Activated CD4-positive, alpha-beta T cell treated with anti-CD3 and anti-CD28 coated beads for 48 hours (primary cell): ENCODE measurements at places on chromosomes 13 and 19.

- no peak for DNase-seq
These were observed 10.0 kb upstream of the GRTP1 start for GRCh38 chr13:113373811-113374485.

- no peak for DNase-seq
These were observed 6.5 kb downstream of the KCNN4 start for GRCh38 chr19:43774103-43774939.

GRCh38 chr19:39942366-39942730 lies 7.9 kb upstream of the FCGBP start:
- DNase-seq, result no peak

- DNase-seq, result no peak
These were observed 42.7 kb upstream of the GAS6 start for GRCh38 chr13:113906571-113906970.

GRCh38 chr13:20232556-20233277 lies 598 bp upstream of the GJB6 start:
- no peak for DNase-seq

- peak; percentile 83 for DNase-seq
These were observed at the start of gene MEX3D for GRCh38 chr19:1568320-1569019. Gene MEX3D (minus strand): TSS chr19:1568325. CDS start chr19:1568058, 267 bp downstream.

DNA sequence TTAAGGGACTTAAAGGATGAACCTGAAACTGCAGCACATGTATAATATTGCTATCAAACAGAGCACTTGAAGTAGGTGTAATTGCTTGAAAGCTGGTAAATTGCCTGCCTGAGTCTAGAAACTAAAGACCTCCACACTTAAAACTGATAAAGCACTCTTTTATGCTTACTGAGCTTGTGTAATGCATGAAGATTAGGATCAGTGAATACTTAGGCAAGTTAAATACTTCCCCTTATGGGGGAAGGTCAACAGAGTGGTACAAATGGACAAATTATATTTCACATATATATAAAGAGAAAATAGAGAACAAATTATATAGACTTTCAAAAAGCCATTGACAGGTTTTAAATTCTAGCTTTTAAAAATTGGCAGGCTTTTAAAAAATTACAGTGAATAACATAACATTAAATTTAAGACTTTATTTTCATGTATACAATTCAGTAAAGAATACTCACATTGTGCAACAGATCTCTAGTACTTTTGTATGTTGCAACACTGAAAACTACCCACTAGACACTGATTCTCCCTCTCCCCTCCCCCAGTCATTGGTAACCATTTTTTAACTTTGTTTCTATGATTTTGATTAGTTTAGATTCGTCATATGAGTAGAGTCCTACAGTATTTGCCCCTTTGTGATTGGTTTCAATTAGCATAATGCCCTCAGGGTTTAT lies 23.9 kb downstream of the PIBF1 start:
- no peak for DNase-seq

DNA sequence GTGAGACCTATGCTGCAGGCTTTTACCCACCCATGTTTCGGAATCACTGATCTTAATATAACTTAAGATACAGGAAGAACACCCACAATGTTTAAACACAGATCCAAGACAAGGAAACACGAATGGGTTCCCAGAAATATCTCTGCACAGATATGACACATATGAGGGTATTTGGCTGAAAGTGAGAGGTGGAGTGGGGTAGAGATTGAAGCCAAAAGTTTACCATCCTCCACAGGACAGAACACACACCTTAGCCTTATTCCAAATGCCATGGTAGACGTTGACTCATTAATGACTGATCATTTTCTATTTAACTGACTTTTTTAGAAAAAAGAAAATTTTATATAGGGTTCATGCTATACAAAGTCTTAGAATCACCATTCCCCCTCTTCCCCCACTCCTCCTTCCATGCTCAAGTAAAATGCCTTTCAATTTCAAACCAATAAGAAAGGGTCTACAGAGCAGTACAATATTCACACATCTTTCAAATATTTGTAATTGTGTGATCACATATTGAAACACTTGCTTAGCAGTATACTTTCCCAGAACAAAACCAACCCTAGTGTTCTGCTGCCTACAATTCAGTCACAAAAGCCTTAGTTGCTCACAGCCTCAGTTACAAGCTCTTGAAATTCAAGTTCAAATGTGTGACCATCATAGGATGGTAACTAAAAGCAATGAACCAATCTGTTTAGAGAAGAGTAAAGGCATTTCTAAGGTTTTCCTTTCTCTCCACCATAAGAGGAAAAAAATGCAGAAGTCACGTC lies 11.8 kb upstream of the DOCK9 start:
- DNase-seq, result no peak

DNA sequence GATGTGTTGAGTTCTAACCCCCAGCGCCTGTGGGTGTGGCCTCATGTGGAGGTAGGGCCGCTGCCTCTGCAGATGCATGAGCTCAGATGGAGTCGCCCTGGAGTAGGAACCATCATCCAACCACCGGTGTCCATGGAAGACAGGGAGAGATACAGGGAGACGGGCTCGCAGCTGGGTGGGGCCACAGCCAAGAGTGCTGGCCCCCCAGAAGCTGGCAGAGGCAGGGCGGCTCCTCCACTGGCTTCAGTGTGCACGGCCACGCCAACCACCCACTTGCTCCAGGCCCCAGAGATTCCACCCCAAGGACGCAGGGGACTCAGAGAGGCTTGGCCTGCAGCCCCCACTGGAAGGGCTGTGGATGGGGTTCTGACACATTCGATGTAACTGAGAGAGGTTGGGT lies 5.4 kb upstream of the MCF2L start:
- no peak for DNase-seq

DNA sequence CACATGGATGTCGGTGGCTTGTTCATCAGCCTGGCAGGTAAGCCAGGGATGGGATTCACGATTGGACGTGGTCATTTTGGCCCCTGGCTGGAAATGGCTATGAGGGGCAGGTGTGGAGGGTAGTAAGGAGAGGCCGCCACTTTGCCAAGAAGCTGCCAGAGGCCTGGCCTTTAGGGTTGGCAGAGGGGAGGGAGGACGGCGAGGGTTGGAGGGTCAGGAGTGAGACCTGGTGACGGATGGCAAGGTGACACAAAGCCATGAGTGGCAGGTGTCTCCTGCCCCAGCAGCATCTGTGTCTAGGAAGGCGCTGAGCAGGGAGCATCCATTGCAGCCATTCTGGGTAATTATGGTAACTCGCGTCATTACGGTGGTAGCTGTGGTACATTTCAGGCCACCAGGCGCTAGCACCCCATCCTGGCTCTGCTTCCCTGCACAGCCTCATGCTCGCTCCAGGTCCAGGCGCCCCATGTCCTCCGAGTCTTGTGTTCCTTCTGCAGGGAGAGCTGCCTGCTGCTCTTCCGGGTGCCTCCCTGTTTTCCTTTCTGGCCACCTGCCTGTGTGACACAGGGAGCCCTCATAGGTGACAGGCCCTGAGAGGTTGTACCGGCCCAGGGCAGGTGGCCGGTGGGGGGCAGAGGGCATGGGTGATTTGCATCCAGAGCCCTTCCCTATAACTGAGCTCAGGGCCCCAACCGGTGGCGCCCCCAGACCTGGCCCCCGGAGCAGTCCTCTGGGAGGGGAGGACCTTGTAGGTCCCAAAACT lies 4.2 kb downstream of the SSBP4 start:
- no peak for DNase-seq

GRCh38 chr13:71880753-71881541 lies 13.9 kb upstream of the DACH1 start:
- DNase-seq, result no peak

- DNase-seq, result no peak
These were observed 44.3 kb downstream of the ZNF146 start for GRCh38 chr19:36259211-36259610.

DNA sequence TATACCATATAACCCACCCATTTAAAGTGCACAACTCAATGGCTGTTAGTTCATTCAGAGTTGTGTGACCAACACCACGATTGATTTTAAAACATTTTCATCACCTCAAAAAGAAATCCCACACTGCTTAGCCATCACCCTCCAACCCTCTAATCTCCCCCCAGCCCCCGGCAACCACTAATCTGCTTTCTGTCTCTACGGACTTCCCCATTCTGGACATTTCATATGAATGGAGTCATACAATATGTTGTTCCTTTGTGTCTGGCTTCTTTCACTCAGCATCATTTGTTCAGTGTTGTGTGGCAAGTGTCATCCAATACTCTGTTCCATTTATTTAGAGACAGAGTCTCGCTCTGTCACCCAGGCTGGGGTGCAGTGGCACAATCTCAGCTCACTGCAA lies 4.0 kb upstream of the PNMA8B start:
- no peak for DNase-seq

GRCh38 chr19:54478677-54479266 lies 5.7 kb upstream of the CDC42EP5 start:
- peak; percentile 41 for DNase-seq

DNA sequence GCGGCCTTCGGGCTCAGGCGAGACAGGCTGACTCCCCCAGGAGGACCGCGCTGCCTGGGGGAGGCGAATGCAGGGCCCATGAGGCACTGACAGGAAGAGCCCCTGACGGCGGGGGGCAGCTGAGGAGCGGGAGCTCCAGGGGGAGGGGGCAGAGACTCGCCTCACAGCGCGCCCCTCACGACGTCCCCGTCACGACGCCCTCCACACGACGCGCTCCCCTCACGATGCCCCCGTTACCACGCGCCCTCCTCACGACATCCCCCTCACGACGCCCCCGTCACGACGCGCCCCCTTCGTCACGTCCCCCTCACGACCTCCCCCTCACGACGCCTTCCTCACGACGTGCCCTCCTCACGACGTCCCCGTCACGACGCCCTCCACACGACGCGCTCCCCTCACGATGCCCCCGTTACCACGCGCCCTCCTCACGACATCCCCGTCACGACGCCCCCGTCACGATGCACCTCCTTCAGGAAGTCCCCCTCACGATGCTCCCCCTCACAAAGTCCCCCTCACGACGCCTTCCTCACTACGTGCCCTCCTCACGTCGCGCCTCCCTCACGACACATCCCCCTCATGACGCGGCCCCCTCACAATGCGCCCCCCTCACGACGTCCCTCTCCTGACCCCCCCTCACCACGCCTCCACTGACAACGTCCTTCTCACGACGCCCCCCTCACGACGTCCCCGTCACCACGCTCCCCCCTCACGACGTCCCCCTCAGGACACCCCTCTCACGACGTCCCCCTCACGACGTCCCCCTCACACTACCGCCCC lies 99.6 kb downstream of the ING1 start:
- no peak for DNase-seq

GRCh38 chr13:68748038-68748437 lies 1359.6 kb upstream of the ATXN8OS start:
- DNase-seq, result no peak

DNA sequence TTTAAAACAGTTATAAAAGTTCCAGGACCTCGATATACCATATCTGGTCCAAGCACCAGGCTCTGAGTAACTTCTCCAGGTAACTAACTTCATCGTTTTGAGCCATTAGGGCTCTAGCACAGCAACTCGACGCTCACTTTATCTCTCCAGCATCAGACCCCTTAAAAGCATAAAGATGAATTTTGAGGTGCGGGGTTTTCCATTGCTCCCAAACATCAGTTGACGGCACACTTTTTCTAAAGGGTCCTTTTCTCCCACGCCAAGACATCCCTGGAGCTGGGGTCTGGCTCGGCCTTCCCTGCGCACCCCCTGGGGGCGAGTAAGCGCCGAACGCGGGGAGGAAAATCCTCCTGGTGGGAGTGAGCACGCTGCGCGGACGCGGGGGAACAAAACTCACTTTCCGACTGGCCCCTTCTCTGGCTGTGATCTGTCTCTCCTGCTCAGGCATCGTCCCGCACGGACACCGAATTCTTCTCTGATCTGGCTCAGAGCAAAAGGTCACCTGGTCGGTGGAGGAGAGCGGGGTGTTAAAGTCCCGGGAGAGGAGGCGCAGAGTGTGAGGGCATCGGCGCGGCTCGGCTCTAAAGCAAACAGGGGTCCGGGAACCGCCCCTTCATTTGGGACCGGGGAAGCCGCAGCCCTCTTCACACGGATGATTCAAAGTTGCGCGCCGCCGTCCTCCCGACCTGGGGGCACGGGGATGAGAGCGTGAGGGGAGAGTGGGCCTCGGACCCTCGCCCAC lies at the start of gene ATP7B:
ATP7B (minus strand) TSS at position 561 of the 742 bp plus-strand sequence; CDS start at position 448, 113 bp downstream.
- peak; percentile 29 for DNase-seq

- no peak for DNase-seq
These were observed 21.4 kb downstream of the GARRE1 start for GRCh38 chr19:34275705-34276104.

GRCh38 chr13:112683581-112683980 lies 6.3 kb upstream of the ATP11A start:
- DNase-seq, result no peak

- no peak for DNase-seq
These were observed 13.8 kb downstream of the KLC3 start for GRCh38 chr19:45354241-45354842.

DNA sequence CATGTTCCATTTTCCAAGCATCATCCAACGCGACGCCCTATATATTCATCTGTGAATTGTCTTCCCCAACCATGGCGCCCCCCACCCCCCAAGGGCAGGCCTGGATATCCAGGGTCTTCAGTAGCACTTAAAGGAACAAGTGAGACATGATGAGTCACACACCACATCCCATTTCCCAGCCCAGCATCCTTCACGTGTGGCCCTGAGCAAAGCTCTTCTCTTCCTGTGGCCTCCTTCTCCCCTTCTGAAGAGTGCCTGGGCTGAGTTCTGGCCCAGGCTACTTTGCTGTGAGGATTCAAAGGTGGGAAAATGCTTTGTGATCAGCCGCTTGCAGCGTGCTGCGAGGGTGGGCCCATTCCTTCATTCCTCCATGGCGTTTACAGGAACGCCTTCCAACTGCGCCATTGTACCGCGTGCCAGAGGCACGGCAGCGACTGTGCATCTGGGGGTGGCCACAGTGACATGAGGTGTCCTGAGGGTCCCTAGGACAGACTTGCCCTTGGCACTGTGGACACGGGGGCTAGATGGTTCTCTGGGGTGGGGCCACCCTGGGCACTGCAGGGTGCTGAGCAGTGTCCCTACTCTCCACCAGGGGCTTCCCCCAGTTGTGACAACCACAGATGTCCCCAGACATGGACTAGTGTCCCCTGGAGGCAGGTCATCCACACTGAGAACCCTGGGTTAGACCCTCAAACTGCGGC lies 11.7 kb downstream of the PLIN4 start:
- no peak for DNase-seq

DNA sequence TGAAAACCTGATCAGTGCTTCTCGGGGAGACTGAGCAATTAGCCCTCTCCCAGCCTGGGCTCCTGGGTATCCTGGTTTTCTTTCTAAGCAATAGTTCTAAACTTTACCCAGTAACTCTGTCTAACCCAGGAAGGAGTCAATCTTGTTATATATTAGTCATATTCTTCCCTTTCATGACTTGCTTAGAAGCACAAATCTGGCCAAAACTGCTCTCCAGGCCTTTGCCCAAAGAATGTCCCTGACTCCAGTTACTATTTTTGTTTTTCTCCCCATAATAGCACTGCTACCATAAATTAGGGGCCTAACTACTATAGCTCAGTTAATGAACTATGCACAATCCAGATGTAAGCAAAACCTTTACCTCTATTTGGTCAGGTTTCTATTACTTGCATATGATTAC lies 355.8 kb upstream of the HTR2A start:
- DNase-seq, result no peak
